Inflammatory macrophage treated with lipopolysaccharide for 1 hour (primary cell): ENCODE measurements at places on chromosomes 11 and 22.

- no peak for DNase-seq
These were observed 197.1 kb downstream of the ETS1 start for GRCh38 chr11:128390246-128390645.

DNA sequence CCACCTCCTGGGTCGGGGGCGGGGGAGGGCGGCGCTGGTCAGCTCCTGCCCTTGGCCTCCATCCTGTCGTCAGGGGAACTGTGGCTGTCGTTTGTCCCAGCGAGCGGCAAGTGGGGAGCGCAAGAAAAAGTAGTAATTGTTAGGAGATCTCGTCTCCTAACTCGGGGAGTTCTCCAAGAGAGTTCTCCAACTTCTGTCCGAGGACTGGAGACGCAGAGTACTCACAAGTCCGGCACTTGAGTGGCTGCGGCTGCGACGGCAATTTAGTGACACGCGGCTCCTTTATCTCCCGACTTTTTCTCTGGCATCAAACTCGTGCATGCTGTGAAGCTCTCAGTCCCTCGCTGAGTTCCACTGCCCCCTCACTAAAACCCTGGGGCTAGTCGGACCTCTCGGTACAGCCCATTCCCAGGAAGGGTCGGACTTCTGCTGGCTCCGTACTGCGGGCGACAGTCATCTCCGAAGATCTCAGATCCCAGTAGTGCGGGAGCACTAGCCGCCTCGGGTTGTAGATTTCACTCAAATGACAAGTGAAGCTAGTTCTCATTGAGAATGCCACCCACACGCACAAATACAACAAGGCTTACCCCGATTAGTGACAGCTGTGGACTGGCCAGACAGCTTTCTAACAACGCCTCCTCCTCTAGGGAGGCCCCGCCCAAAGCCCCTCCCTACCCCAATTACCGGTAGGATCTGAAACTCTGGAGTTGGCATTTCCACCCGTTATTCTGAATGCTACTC is at the start of gene PGR:
TSS of gene PGR (minus strand) at position 611 of the 741 bp plus-strand sequence. CDS start 743 bp downstream, outside the sequence.
- DNase-seq = no peak

DNA sequence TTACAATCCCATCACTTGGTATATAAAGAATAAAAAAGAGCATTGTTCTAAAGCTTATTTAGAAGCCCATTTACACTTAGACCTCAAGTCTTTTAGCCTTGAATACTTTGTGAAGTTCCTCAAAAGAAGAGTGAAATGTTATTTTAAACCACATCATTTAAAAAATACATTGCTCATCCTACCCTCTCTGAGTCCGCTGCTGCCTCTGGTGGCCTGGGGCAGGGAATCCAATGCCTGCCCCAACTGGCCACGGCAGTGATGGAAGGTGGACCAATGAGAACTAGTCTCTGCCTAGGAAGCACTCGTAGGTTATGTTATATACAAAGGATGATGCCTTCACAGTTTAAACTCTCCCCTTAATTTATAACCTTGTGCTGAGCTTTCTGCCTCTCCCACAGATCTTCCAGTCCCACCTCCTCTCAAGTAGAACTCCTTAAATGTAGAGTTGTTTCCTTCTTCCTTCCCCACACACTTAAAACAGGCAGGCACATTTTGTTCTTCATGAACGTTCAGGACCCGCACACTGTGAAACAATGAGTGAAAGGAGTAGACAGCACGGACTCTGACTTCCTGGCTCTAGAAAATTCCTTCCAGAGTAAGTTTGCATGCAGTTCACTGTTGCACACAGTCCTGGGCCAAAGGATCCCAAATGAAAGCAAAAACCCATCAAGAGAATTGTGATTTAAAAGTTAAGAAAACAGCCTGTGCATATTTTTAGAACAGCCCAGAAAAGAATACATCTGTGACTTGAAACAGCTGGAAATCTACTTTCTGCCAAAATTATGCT is 167.8 kb downstream of the RRAS2 start:
- DNase-seq = no peak

GRCh38 chr22:44536411-44536810 is 38.4 kb upstream of the RTL6 start:
- no peak for DNase-seq

GRCh38 chr11:63916837-63917691 is at the start of gene RCOR2:
RCOR2 (minus strand) TSS chr11:63917164; CDS start chr11:63916456, 708 bp downstream.
- DNase-seq = peak; percentile 48

- no peak for DNase-seq
These were observed 2.0 kb upstream of the ESRRA start for GRCh38 chr11:64303109-64304031.

GRCh38 chr11:10645212-10645795 is 48.3 kb downstream of the IRAG1 start:
- DNase-seq = no peak

GRCh38 chr11:96708219-96708878 is 318.5 kb downstream of the JRKL start:
- DNase-seq = no peak

GRCh38 chr11:19311308-19312030 is 70.7 kb upstream of the E2F8 start:
- DNase-seq = peak; percentile 12

- no peak for DNase-seq
These were observed 1317.1 kb downstream of the BRD1 start for GRCh38 chr22:48510599-48510998.

DNA sequence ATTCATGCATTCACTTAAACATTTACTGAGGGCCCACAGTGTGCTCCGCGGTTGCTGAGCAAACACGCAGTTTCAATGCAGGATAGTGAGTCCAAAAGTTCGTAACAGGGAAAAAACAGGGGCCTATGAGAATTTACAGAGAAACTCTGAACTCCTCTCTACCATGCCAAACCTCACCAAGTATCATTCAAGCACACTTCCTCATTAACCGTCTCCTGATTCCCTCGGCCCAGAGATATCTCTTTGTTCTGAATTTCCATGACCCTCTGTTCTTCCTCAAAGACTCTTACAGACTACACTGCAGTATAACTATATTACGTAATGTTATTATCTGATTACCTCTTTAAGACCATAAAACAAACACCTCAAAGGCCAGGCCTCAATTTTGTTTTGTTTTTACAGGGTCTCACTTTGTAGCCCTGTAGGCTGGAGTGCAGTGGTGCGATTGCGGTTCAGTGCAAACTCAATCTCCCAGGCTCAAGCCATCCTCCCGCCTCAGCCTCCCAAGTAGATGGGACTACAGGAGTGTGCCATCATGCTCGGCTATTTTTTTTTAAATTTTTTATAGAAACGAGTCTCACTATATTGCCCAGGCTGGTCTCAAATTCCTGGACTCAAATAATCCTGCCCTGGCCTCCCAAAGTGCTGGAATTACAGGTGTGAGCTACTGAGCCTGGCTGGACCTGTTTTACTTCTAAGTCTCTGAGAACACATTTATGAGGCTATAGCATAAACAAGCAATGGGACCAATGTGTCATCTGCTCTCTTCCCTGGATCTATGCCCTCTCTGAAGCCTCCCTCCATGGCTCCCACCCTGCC is 3.6 kb downstream of the HPS4 start:
- peak; percentile 49 for DNase-seq

DNA sequence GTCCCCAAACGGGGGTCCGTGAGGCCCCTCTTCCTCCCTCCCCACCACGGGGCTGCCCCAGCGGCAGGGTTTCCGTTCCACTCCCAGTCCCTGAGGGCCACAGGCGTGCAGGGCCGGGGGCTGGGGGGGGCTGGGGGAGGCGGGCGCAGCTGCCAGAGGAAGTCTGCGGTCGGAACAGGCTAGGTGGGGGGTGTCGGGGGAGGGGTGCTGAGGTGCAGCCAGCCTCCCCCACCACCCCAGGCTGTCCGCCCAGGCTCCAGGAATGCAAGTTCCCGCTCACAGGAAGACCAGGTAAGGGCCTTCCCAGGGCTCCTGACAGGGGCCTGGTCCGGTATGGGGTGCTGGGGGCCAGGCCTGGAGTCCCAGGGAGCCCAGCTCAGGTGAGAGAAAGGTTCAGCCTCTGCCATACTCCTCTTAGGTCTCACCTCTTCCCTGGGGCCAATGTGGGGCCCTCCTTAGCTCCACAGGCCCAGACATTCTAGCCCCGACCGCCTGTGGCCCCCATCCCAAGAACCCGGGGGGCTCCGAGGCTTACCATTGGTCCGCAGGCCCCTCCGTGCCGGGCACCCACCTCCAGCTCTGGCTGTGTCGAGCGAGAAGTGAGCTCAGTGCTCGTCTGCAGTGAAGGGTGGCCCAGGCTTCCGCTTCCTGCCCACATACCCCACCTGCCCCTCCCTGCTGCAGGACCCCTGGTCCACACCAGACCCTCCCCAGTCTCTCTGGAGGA is at the start of gene PTPRCAP:
TSS of gene PTPRCAP (minus strand) at position 601 of the 727 bp plus-strand sequence. CDS start at position 538, 63 bp downstream.
- DNase-seq = no peak

GRCh38 chr11:69434471-69434931 is 47.0 kb upstream of the LINC01488 start:
- DNase-seq = no peak

- no peak for DNase-seq
These were observed 58.6 kb upstream of the MPEG1 start for GRCh38 chr11:59271247-59271755.

- DNase-seq = peak; percentile 75
These were observed 31.9 kb upstream of the UPB1 start for GRCh38 chr22:24463071-24463760.

DNA sequence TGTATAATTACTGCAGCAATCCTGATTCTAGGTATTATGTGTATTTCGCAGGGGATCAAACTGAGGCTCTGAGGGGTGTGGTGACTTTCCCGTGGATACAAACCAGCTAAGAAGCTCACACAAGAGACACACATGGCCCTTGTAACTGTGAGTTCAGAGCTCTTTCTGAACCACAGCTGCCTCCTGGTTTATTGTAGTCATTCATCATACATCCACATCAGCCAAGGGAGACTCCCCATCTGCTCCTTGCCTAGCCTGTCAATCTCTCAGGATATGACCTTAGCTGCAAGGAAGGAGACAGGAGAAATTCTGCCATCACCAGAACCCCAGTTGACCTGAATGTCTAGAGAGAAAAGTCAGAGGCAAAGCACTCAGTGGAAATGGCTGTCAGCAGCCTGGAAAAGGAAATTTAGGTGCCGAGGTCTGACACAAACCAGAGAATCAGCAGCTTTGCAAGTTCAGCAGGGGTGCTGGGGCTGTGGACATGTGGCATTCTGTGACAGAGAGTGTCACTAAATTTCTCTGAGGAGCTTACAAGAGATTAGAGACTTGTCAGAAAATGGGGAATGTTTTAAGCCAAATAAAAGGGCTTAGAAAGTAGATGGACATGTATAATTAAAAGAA is 209.5 kb downstream of the AASDHPPT start:
- no peak for DNase-seq
